ENCODE measurements at places on chromosomes 7 and 10.

DNA sequence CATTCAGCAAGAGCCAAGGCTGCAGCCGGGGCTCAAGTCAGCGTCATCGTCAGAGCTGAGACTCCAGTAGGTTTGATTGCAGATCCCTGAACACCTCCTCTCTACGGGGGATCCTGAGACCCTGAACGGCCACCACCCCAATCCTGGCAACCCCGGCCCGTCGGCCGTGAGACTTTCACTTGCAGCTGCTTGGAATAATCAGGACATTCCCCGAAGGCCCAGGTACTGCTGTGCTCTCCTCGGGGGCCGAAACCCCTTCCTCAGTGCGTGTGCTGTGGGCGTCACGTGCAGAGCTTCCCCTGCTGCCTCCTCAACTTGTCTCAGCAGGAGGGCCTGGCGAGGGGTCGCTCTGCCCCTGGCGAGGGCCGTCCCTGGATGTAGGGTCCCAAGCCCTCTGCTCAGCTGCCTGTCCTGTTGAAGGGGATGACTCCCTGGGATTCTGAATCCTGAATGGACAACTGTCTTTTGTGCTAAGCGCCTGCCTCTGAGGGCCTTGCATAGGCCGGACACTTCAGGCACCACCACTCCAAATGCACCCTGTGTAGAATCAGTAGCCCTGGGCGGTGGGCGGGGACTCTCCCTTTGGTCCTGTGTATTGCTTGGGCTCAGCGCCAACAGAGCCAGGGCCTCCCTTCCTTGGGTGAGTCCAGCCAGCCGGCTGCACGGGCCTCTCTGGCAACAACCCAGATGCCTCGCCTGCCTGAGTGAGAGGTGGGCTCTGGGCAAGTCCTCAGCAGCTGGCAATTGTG is 63.8 kb upstream of the EBF3 start:
- no peaks in the 10 kb centered on the region for H3K36me3 ChIP-seq
- H3K4me3 ChIP-seq = no peak overlapping the region
- no peak overlapping the region for H3K27ac ChIP-seq
- H3K27me3 ChIP-seq = peaks cover 7% of the 10 kb centered on the region

DNA sequence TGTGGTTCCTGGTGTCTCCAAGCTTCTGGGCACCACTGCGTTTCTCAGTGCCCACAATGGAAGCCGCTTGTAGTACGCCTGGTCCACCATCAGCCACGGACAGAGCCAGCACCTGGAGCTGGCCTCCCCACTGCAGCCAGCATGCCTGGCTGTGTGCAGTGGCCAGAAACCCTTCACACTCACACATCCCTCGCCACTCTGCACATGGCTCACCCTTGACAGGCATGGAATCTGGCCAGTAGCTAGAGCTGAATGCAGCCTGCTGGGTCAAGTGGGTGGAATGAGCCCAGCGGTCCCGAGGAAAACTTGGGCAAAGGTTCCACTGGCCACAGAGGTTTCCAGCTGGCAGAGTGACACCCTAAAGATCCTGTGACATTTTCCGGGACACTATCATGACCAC is 146.0 kb upstream of the ADO start:
- H3K36me3 ChIP-seq = no peaks in the 10 kb centered on the region
- H3K27me3 ChIP-seq = peaks cover 5% of the 10 kb centered on the region
- no peak for DNase-seq
- H3K27ac ChIP-seq = no peak overlapping the region

DNA sequence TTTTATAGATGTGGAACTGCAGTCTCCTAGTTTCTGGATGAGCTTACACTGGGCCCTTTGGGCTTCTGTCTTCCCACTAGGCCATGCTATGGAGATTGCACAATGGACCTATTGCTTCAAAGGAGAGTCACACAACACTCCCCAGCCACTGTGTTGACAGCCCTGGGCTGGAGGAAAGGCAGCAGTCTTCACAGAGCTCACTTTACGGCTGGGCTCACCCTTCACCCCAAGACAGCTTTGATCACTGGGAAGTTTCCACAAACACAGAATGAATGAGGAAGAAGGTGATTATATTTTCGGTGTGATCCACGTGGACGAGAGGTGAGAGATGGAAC is 92.7 kb upstream of the GDF10 start:
- peak overlapping the region; percentile 86 for H3K27ac ChIP-seq
- peaks cover 35% of the 10 kb centered on the region for H3K4me1 ChIP-seq

GRCh38 chr10:11551104-11551503 is 60.3 kb downstream of the USP6NL start:
- H3K4me3 ChIP-seq = no peak overlapping the region
- H3K27ac ChIP-seq = no peak overlapping the region
- peaks cover 30% of the 10 kb centered on the region for H3K4me1 ChIP-seq
- H3K27me3 ChIP-seq = no peaks in the 10 kb centered on the region
- no peak for DNase-seq

DNA sequence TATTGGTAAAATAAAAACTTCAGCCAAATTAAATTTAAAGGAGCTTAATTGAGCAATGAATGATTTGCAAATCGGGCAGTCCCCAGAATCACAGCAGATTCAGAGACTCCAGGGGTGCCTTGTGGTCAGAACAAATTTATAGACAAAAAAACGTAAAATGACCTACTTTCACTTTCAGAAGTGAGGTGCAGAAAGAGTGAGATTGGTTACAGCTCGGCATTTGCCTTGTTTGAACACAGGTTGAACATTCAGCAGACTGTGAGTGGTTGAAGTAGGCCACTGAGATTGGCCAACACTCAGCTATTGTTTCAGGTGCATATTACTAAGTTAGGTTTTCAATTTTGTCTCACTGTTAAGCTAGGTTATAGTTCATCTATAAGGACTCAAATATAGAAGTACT is 153.4 kb downstream of the BICC1 start:
- H3K4me3 ChIP-seq = no peak overlapping the region
- no peaks in the 10 kb centered on the region for H3K36me3 ChIP-seq
- no peaks in the 10 kb centered on the region for H3K4me1 ChIP-seq
- H3K27ac ChIP-seq = no peak overlapping the region
- no peaks in the 10 kb centered on the region for H3K27me3 ChIP-seq

DNA sequence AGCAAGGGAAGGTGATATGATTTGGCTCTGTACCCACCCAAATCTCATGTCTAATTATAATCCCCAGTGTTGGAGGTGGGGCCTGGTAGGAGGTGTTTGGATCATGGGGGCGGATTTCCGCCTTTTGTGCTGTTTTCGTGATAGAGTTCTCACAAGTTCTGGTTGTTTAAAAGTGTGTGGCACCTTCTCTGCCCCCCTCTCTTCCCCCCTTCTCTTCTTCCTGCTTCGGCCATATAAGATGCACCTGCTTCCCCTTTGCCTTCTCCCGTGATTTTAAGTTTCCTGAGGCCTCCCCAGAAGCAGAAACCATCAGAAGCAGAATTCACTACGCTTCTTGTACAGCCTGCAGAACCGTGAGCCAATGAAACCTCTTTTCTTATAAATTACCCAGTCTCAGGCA is 21.1 kb downstream of the BTRC start:
- H3K27me3 ChIP-seq = no peaks in the 10 kb centered on the region
- H3K36me3 ChIP-seq = peaks cover 1% of the 10 kb centered on the region
- no peak for DNase-seq
- no peak overlapping the region for H3K27ac ChIP-seq
